H7 (cell line): ENCODE measurements at places on chromosomes 16 and 17. TPM values are rescaled to one million over a fixed set of nuclear protein-coding genes. Genes with fewer than 3 reads are reported as not detected.

- DNase-seq = no peak
These were observed 195.5 kb downstream of the FTO start for GRCh38 chr16:53899431-53899830.

- DNase-seq = no peak
These were observed 198.2 kb upstream of the CHMP6 start for GRCh38 chr17:80793421-80793820.

The PYY gene
- total RNA-seq = 0.67 and 1.8 TPM in 2 replicates

- DNase-seq = no peak
These were observed 31.5 kb upstream of the FBXW10B start for GRCh38 chr17:15650741-15651582.

- peak; percentile 72 for DNase-seq
These were observed 119.0 kb downstream of the SNX29 start for GRCh38 chr16:12095275-12096156.
